Activated T-cell treated with anti-CD3 and anti-CD28 coated beads, Interleukin-2, amount 50 U/mL, for 72 hours (primary cell): ENCODE measurements at places on chromosomes 4 and X. TPM values are rescaled to one million over a fixed set of nuclear protein-coding genes. Genes with fewer than 3 reads are reported as not detected.

TLR10 gene
- 0.12 TPM for total RNA-seq

ZNF630 gene
- total RNA-seq = 2.3 TPM

TEX11 gene
- total RNA-seq = not detected

SSX4B gene
- total RNA-seq = not detected

TLL1 gene
- total RNA-seq = not detected

FREM3 gene
- not detected for total RNA-seq

SMPX gene
- total RNA-seq = not detected

CENPVL1 gene
- total RNA-seq = not detected

F8A2 gene
- total RNA-seq = not detected

GABRB1 gene
- total RNA-seq = not detected

IGSF1 gene
- not detected for total RNA-seq

PPARGC1A gene
- not detected for total RNA-seq

ZNF81 gene
- 10.3 TPM for total RNA-seq

PRR32 gene
- not detected for total RNA-seq

CT45A1 gene
- total RNA-seq = not detected

CCKAR gene
- not detected for total RNA-seq

PDGFRA gene
- total RNA-seq = 0.43 TPM
